ENCODE measurements at places on chromosomes 2 and 18.

- DNase-seq: no peak
Observed at GRCh38 chr18:8860845-8861642, 155.7 kb downstream of the MTCL1 start.

DNA sequence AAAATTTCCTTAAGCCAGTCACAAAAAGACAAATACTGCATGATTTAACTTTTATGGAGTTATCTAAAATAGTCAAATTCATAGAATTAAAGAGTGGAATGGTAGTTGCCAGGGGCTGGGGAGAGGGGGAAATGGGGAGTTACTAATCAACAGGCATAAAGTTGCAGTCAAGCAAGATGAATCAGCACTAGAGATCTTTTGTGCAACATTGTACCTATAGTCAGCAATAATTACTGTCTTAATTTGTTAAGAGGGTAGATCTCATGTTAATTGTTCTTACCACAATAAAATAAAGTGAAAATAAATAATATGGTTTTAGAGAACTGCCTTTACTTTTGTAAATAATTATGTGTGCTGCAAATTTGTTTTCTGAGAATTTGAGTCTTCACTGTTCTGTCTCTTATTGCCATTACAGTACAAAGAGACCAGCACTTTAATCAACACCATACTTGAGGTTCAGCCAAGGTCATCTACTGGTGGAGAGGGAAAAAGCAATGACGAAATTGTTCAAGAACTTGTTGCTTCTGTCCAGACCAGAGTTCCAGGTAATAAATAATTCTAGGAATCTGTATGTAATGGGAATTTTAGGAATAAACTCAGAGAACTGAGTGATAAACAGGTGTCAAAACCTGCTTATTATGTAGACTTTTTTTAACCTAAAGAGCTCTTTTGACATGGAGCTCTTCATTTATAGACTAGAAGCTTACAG lies 75.5 kb downstream of the TRABD2A start:
- no peak for DNase-seq

DNA sequence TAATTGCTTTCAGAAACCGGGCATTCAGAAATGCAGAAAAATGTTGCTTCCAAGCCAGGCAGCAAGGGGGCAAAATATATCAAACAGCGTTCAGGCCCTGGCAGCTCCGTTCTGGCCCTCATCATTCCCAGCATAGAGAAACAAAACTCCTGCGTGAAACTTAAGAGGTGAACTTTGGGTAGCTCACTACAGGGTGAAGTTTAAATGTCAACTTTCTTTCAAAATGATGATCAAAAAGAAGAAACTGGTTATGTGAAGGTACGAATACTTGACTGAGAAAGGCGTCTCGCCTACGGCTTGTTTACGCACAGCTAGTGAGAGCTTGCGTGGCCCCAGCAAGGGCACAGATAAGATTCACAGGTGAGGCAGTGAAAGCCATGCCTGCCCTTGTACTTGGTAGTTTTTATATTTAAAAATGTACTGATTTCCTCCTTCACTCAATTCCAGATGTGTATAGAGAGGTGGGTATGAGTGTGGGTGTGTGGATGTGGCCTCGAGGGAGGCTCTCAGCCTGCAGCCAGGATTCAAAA lies 127.5 kb downstream of the NFATC1 start:
- DNase-seq: peak; percentile 82

DNA sequence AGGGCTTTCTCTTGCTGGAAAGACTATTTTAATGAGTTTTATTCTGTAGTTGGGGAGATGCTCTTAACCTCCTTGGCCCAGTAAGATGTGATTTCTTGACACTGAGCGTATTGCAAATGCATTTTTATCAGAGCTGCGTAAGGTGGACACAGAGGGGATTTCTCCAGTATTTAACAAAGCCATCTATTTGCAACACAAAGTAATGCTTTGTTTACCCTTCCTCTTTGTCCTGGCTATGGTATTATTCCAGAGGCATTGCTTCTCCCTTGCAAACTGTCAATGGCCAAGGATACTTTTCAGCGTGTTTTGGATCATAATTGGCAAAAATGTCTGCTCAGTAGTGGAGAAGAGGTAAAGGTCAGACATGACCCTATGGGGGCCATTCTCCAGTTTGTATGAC lies 90.8 kb upstream of the PIK3C3 start:
- DNase-seq: no peak

- DNase-seq: no peak
Observed at GRCh38 chr2:49754381-49754780, 600.1 kb upstream of the FSHR start.

DNA sequence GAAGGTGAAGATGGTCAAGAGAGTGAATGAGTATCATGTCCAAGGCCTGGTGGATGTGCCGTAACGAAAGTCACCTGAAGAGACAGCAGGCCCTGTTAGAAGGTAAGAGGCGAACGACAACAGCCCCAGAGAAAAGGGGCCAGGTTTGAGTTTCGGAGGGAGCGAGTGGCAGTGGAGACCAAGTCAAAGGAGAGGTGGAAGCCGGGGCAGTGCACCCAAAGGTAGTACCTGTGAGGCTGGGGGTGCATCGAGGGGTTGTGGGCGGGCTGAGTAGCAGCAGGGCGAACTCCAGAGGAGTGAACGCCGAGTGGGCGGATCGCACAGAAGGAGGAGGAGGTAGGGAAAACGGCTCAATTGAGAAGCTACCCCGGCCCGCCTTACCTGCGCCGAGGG lies 358 bp downstream of the USP37 start:
- DNase-seq: no peak

- DNase-seq: no peak
Observed at GRCh38 chr2:223532712-223533111, 69.4 kb downstream of the SCG2 start.

- no peak for DNase-seq
Observed at GRCh38 chr2:45494275-45494977, 116.6 kb downstream of the SRBD1 start.

DNA sequence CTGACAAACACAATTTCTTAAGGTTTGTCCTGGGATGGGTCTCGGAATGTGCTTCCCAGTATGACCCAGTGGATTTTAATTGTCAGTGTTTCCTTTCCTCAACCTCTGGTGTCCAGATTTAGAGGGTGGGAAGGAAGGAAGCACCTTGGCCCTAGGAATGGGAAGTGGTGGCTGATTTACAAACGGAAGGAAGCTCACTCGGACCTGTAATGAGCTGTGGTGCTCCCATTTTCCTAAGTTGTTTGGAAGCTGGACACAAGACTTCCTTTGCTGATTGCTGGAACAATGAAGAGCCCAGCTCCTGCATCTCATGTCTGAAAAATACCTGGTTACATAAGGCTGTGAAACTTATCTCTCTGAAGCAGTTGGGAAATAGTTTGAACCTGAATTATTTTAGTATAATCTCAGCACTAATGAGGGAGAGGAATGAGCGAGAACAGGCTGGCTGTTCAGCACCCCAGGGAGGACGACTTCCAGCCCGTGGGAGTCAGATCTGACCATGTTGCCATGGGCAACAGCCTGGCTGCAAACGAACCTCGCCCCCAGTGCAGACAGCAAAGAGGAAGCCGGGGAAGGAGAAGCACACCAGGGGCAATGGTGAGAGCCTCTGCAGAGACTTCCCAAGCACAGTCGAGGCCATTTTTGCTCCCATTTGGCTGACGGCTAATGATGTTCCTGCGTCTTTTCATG lies 74.4 kb upstream of the ASB18 start:
- DNase-seq: no peak

GRCh38 chr2:216110620-216111019 lies 1.5 kb downstream of the XRCC5 start:
- DNase-seq: no peak

DNA sequence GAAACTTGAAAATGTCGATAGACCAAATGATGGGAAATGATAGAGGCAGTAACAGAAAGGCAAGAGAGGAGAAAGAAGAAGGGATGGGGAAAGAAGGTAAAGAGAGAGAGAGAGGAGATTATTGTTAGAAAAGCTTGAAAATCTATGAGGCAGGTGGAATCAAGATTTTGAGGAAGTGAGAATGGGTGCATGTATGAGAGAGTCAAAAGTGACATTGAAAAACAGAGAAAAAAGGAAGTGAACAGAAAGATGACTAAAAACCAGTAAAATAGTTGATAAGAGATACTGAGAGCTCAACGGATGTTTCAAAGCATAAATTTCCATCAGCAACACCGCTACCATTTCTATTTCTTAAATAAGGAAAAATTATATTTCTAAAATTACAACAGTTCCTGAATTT lies 327.4 kb upstream of the CWC22 start:
- no peak for DNase-seq

DNA sequence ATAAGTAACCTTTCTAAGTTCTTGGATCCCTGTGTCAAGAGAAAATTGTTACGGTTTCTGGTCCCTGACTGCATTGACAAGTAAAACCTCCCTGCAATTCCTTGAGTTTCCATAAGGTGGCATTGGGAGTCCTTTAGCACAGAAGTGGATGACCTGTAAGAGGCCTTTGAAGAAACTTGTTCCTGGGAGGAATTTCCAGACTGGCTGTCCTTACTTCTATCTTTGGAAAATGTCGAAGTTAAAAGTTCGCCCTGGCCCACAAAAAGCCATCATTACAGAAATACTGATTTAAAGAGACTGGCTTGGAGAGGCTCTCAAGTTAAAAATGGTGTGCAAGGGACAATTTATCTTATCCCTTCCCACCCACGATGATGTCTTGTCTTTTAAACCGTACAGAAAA lies 218.4 kb downstream of the CDH20 start:
- no peak for DNase-seq

- DNase-seq: no peak
Observed at GRCh38 chr2:120258196-120258595, 5.5 kb downstream of the RALB start.
